ENCODE measurements at places on chromosomes 2 and 18.

DNA sequence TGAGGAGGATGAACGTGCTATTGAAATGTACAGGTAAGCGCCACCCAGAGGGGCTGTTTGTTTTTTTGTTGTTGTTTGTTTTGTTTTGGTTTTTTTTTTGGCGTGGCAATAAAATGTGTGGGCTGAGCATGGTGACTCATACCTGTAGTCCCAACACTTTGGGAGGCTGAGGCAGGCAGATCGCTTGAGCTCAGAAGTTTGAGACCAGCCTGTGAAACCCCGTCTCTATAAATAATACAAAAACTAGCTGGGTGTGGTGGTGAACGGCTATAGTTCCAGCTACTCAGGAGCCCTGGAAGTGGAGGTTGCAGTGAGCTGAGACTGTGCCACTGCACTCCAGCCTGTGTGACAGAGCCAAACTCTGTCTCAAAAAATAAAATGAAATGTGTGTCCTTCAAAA, 6.2 kb downstream of the PDCL3 start:
- DNase-seq, result no peak

DNA sequence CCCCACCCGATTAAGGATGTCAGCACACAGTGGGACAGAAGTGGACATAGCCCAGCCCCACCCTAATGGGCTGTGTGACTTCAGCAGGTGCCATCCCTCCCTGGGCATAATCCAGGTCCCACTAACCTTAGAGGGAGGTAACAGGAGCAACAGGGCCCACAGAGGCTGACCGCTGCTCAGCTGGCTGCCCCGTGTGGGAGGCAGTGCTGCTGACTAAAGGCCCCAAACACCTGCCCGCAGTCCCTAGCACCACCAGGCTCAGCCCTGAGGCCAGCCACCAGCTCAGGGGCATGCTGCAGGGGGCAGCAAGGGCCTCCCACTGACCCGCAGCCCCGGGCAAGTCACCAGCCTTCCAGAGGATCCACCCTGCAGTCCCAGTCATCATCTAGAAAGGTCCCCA, 14.6 kb downstream of the BIN1 start:
- no peak for DNase-seq

DNA sequence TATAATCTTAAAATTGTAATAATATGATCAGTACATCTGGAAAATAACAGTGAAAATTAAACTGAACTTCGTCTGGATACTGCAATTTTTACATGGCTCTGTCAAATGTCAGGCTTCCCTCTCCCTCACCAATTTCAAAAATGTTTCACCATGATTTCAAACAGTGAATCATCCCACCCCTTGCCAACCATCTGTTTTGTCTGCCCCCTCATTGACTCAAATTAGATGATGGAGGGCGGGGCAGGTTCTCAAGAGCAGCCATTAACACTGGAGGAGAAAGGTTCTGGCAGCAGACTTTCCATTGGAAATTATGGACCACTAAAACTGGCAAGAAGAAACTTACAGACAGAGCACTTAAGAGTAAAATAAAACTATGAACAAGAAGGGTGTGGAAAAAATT, 1195.7 kb upstream of the ZEB2 start:
- no peak for DNase-seq

- DNase-seq, result peak; percentile 82
Measured at GRCh38 chr2:229921101-229921891, 513 bp downstream of the TRIP12 start.

- DNase-seq, result no peak
Measured at GRCh38 chr2:160064916-160065315, 2.5 kb upstream of the PLA2R1 start.

All from DMS53 (cell line).